Choroid plexus epithelial cell (primary cell): ENCODE measurements at places on chromosomes 7 and 10.
A peak's percentile ranks its signal among the peaks of the same experiment; 100 is the strongest.

DNA sequence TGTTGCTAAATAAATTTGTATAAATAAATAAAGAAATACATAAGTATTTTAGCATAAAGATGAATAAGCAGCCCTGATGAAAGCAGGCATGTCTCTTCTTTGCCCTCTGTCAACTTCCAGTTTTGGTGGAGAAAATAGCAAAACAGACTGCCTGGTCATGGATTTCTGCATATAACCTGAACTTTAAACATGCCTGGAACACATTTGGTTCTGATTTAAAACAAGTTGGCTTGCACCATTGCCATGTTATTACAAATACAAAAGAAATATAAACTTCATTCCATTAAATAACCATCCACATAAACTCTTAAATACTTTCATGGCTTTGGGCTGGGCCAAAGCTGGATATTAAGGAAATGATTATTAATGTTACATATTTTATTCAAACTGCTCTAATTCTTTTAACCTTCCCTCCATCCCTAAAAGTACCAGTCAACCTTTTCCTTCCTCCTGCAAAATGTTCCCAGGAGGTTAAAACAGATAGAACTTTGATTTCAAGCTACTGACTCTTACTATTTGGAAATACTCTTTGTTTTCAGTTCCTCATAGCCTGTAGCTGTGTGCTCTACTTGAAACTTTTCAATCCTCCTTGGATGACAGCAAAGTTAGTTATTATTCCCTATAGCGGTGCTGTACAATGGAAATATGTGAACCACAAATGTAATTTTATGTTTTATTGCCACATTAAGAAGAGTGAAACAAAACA, 96.3 kb downstream of the BICC1 start:
- no peak for DNase-seq

- DNase-seq: peak; percentile 74
Observed at GRCh38 chr10:10056961-10057360, 960.7 kb upstream of the CELF2 start.

DNA sequence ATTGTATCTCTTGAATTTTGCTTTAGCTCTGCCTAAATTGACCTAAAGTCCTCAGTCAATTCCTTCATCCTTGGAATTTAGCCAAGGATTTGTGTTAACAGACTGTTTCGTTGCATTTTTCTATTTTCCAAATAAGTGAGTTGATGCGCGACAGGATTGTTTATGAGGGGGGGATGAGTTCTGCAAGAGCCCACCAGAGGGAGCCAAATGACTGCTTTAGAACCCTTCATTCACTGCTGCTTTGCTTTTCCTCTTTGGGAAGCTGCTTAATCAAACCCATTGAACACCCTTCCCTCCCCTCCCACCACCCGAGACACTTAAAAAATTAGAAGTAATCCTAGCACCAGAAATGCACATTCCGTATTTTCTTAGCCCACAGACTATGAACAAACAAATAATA, 33.7 kb upstream of the PTF1A start:
- DNase-seq: peak; percentile 81

DNA sequence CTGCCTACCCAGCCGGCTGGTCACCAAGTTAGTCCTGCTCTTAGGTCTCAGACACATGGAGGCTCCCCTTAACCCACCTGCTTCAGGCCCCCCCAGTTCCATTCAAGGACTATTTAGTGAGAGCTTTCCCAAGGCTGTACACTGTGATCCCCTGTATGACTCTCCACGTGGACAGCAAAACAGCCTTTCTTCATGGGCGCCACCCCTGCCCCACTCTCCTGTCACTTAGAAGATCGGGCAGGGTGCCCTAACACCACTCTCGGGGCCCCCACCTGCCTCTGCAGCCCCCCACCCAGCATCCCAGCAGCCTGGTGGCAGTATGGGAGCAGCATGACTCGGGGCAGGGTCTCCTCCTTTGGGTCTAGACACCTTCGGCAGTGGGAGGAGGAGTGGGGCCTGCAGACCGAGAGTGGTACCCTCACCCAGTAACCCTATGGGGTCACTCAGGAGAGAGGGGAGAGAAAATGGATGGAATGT, 116.6 kb downstream of the PTPN20 start:
- DNase-seq: no peak

GRCh38 chr10:29181936-29182335, 106.9 kb upstream of the LYZL1 start:
- no peak for DNase-seq

DNA sequence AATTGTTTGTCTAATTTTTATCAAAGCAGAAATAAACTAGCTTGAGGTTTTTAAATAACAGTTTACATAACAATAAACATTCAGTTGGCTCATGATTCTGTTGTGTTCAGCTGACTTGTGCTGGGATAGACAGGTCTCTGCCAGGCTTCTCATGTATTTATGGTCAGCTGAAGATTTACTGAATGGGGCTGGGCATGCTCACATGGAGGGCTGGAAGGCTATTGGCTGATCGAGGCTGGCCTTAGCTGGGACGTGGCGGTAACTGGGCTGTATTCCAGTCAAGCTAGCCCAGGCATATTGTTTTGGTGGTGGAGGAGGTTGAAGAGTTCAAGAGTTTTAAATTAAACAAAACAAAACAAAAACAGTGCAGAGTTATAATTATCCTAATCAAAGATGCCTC, 251.0 kb upstream of the MTPN start:
- DNase-seq: no peak

DNA sequence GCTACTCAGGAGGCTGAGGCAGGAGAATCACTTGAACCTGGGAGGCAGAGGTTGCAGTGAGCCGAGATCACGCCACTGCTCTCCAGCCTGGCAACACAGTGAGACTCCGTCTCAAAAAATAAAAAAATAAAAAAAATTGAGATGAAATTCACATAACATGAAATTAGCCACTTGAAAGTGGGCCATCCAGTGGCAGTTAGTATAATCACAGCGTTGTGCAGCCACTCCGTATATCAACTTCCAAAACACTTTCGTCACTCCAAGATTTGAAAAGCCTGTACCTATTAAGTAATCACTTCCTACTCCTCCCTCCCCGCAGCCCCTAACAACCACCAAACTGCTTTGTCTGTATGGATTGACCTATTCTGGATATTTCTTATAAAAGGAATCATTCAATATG, 20.7 kb upstream of the CACUL1 start:
- DNase-seq: peak; percentile 35

DNA sequence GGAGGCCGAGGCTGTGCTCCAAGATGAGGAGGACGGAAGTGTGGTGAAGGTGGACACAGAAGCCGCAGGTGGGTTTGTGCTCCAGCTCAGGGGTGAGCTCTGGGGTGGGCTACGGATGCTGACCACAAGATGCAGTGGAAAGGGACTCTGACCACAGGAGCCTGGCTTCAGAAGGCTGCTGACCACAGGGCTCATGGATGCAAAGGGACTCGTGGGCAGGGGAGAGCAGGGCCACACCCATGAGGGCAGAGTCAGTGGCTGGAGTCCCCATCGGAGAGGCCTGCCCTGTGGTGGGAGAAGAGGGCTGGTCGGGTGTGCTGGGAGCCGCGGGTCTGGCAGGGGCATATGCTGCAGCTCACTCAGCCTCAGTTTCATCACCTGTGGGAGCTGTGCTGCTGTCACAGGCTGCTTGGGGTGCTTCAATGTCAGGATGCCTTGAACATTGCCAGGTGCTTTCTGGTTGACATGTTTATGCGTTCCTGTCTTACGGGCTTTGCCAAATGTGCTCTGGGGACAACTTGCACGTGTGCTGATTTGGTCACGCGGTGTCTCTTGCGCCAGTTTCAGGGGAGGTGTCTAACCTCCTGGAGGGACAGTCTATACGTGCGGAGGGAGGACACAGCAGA, 13.7 kb downstream of the SCART1 start:
- no peak for DNase-seq
